NCI-H2081 treated with DMSO at 0.1 percent for 48 hours (cell line): ENCODE measurements at places on chromosomes 7 and 10.

- peak; percentile 96 for DNase-seq
These were observed 4.0 kb upstream of the IGF2BP3 start for GRCh38 chr7:23474094-23474828.

DNA sequence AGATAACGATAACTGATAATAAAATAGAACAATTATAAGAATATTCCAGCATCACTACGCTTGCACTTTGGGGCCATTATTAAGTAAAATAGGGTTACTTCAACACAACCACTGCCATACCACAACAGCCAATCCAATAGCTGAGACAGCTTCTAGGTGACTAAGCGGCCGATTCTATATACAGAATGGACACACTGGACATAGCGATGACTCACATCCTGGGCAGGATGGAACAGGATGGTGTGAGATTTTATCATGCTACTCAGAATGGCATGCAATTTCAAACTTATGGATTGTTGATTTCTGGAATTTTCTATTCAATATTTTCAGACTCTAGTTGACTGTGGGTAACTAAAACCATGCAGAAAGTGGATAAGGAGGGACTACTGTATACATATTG lies 920.9 kb downstream of the LRMDA start:
- no peak for DNase-seq

GRCh38 chr7:84102213-84102612 lies 92.4 kb downstream of the SEMA3A start:
- DNase-seq: no peak

GRCh38 chr10:34768261-34768971 lies 46.7 kb downstream of the PARD3 start:
- DNase-seq: no peak

DNA sequence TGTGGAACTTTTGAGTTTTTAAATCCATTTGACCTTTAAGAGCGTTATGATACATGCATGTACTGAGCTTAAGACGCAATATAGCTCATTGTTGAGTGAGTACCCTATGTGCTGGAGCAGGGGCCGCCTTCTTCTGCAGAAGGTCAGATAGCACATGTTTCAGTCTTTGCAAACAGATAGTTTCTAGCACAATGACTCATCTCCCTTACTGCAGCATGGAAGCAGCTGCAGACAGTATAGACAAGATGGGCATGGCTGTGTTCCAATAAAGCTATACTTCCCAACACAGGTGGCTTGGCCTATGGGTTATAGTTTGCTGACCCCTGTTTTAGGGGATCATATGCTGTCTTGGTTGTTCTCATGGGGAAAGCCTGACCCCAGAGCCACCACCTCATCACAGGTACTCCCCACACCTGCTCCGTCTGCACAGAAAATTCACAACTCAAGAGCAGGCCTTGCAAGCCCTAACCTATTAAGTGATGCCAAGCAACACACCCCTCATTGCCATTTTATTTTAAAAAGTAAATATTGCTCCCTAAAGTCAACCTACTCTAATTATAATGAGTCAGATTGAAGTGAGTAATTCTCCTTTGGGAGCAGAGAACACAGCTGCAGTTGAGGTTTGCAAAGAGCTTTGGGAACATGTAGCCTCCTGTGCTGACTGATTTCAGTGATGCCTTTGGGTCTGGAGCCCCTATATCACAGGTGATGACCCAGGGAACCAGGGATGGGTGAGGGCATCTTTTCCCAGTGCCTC lies 330.1 kb downstream of the PAXIP1 start:
- peak; percentile 44 for DNase-seq

DNA sequence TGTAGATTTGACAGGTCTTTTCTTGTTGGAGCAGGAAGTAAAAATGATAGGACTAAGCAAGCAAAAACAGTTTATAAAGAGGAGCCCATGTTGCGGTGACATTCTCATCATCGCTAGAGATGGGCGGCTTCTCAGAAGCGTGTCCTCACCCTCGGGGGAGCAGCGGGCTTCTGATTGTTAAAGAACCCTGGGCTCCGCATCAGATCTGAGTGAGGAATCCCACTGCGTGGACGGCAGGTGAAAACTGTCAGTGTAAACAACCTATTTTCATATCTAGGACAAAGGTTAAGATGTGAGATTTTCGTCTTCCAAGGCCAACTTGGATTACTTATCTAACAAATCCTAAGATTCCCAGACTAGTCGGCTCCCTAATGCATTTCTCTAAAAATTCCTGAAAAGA lies 177.6 kb downstream of the ADARB2 start:
- DNase-seq: no peak

- DNase-seq: no peak
These were observed 71.8 kb upstream of the LRRN3 start for GRCh38 chr7:111018960-111019736.

- no peak for DNase-seq
These were observed 80.4 kb downstream of the UBE3C start for GRCh38 chr7:157219154-157219553.

DNA sequence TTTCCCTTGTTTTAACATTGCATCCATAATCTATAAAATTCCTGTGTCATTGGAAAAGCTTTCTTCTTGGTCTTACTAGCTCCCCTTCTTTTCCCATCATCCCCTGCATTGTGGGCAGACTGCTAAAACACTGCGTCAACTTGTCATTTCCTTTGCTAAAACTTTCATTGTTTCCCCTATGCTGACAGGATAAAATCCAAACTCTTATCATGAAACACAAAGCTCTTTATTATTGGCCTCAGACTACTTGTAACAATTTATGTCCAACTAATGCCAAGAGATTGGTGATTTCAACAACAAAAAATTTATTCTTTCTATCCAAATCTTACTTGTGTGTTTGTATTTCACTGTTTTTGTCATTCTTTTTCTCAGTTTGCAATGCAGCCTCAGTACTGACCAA lies 339.1 kb downstream of the HGF start:
- no peak for DNase-seq

GRCh38 chr7:78125884-78126283 lies 327.3 kb downstream of the PHTF2 start:
- DNase-seq: no peak

DNA sequence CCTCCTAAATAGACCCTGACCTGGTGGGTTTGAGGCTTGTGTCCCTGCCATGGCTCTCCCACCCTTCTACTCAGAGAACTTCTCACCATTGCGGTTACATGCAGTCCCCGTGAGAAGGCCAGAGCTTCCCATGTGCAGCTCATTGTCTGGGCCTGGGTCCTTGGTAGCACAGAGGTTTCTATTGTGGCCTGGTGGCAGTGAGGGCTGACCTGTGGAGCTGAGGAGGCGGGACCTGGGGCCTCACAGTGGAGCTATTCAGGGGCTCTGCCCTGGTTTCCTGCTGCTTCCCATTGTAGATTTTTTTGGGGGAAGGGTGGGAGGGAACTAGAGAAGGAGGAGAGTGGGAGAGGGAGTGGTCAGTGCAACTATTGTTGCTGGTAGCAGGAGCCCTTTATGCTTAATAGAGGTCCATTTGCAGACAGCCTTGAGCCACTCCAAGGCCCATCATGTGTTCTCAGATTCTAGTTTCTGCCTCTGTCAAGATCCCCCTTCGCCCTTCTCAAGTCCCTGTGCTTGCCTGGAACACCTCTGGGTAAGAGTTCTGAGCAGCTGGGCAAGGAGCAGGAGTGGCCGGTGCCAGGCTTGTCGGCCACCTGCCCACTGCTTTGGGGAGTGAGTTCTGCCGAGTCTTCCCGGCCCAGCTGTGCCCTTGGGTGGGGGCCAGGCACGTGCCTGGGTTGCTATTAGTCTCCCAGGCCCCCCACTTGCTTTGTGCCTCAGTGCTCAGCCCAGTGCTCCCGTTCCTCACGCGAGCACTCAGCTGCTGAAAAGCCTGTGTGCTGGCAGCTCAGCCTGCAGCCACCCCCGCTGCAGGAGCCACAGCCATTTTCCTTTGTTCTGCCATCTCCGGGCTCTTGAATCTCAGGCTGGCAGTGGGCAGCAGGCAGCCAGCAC lies 10.7 kb downstream of the TSPAN14 start:
- DNase-seq: no peak

DNA sequence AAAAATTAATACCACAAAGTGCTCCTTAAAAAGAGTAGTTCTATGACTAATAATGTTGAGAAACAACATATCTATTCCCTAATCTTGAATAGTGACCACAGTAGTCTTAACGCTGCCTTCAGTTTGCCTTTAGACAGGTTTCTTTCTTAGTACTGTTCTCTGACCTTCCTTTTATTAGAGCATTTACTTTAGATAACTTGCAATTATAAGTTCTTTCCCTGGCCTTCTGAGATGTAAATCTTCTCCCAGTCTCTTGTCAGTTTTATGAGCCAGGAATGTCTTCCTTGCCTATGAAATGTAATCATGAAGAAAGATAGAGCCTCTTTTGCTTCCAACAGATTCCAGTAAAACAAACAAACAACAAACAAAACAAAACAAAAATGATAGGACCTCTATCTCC lies 1119.8 kb upstream of the LRRTM3 start:
- no peak for DNase-seq

DNA sequence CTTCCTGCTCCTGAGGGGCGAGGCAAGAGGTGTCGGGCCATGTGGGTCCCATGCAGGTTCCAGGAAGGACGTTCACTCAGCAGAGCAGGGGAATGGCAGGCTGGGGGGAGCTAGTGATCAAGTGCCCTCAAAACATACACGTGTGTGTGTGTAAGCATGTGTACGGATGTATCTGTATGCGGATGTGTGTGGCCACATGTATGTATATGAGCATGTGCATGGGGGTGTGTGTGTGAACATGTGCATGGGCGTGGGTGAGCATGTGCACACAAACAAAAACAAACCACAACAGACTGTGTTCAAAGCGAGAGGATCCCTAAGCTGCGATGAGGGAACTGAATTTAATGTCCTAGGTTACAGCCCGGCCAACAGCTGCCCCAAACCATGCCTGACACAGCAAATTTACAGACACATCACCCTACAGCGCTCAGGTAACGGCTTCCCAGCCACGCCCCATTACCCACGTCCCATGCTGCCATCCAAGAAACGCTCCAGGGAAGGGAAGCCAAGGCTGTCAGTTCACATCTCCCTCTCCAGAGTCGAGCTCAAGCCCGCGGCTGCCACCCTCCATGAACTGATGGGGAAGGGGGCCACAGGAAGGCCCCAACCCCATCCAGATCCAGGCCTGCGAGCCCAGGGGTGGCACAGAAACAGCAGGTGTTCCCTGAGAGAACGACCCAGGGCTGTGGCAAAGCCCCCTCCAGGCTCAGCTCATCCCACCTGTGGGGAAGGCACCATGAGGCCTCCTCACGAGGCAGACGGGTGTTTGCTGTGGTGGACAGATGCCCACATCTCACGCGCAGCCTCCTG lies 56.6 kb downstream of the PTPRN2 start:
- DNase-seq: peak; percentile 2

DNA sequence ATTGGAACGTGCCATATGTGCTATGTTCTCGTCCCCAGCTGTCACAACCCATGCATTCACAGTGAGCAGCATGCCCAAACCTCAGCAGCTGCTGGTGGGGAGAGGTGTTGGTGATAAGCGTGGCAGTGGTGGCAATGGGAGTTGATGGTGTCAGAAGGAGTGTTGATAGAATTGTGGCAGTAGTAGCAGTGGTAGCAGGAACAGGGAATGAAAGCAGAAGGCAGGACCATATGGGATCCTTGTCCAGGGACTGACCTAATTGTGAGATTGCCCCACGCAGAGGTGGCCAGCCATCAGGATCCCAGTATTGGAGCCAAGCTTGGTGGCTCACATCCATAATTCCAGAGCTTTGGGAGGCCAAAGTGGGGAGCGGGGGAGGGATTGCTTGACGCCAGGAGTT lies 276.3 kb downstream of the GALNT17 start:
- no peak for DNase-seq

DNA sequence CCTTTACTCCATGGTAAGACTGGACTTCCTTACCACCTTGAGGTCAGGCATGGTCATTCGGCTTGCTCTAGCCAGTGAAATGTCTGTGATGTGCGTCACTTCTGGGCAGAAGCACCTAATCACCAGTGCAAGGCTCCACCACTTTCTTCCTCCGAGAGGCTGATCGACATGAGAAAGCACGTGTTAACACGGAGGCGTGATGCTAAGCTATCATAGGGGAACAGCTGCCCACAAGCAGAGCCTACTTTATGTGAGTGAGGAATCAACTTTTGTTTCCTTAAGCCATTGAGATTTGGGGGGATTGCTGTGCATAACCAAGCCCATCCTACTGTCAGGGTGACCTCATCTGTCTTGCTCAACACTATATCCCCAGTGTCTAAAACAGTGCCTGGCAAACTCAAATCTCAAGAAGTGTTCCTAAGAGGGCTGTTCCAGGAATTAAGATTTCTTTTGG lies 23.1 kb upstream of the SAR1A start:
- no peak for DNase-seq

DNA sequence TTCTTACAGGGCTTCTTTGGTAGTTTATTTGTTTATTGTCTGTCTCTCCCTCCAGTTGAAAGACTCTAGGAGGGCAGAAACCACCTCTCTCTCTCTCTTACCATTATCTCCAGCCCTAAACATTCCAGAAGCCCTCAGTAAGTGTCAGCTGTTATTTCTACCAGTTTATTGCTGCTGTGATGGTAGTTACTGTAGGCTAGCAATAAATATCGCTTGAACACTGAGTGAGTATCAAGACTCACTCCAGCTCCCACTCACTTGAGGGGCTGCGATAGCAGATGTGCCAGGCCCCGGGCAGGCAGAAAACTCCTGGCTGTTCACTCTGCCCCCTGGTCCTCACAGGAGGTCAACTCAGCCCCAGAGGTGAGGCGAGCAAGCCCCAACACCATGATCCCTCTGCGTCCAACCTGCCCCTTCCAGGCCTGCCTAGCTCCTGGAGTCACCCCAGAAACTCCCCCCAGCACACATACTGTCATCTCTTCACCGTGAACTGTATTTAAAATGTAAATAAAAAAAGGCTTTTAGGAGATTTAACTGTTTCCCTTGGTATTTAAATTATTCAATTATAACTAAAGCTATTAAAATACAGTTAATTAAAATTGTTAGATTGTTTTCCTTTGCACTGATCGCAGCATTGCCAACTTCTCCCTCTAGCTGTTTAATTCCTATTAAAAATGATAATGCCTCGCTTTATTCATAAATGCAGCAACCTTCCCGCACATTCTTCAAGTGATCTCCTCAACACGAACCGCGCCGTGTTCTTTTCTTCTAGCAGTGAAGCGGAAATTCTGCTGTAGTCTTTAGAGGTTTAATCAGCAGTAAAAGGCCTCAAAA lies 321.1 kb upstream of the ZMIZ1 start:
- DNase-seq: no peak

- no peak for DNase-seq
These were observed 24.9 kb downstream of the CALD1 start for GRCh38 chr7:134804351-134804750.

GRCh38 chr10:52720018-52720417 lies 52.6 kb downstream of the MBL2 start:
- no peak for DNase-seq

DNA sequence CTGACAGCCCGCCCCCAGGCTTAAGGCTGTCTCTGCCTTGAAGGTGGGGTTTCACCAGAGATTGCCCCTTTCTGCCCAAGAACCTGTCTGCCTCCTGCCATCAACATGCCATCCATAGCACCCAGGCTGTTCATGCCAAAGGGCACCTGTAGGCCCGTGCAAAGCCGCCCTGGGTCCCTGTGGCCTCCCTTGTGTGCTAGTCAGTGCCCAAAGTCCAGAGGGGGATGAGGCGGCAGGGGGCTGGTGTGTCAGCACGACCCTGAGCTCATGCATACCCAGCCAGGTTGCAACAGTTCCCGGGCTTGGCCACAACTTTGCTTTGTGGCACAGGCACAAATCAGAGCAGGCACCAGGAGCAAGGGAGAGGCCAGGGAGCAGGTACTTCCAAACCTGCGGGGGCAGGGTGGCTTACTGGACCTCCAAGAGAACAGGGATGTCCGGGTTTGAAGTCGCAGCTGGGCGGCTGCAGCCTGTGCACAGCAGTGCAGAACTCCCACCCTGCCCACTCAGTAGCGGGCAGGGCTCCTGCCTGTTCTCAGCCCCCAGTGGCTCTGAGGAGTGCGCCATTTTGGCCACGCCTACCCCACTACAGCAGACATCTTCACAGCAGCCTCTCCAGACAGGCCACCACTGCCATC lies 671.1 kb upstream of the GRM3 start:
- DNase-seq: no peak
